Ammon's horn (tissue), 1 donor: ENCODE measurements at places on chromosomes 3 and 15.

DNA sequence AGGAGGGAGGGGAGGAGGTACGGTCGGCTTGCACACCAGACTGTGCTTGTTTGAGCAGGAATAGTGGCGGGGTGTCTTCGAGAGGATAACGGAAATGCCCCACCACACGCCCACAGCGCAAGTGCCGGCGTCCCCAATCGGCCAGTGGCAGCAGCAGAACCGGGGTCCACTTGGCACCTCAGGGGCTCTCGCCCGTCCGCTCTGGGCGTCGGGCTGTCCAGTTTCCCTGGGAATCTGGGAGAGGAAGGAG lies 53.7 kb downstream of the CCDC54 start:
- peak; percentile 63 for DNase-seq

- no peak for DNase-seq
Observed at GRCh38 chr3:189369636-189370035, 197.9 kb downstream of the TPRG1 start.

- DNase-seq: no peak
Observed at GRCh38 chr3:177351757-177352158, 154.5 kb upstream of the TBL1XR1 start.

- peak; percentile 4 for DNase-seq
Observed at GRCh38 chr15:50911621-50912020, 3.1 kb downstream of the AP4E1 start.

DNA sequence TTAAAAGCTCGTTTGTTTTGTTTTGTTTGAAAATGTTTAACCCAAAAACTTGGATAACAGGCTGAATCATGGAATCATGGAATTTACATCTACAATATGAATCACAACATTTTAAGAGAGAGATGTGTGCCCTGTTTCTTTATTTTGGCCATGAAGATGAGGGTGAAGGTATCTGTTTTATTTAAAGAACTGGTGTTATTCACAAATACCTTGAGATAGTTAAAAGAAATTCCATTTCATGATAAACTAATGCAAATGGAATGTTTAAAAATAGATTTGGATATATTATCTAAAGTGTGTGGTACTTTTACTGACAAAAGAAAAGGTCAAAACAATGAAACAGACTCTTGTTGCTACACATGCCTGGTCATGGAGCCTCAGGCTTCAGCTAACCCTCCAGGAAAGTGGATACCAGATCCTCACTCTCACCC lies 486.0 kb upstream of the CFAP20DC start:
- no peak for DNase-seq

GRCh38 chr15:27491666-27492621 lies 521.0 kb downstream of the GABRG3 start:
- peak; percentile 85 for DNase-seq

DNA sequence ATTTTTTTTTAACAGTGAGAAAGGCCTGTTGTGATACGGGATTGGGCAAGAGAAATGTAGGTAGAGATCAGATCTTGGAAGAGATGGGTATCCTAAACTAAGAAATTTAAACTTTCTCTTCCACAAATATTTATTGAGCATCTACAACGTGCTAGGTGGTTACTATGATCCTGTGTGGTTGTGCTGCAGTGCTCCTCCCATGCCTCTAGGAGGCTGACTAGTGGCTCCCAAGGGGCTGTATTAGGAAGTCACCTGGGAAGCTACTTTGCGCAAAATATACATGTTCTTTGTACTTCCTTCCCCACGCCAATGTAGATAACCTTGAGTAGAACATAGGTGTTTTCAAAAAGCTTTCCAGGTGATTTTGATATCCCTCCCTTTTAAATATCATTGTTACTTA lies 27.2 kb downstream of the USP3 start:
- no peak for DNase-seq

- peak; percentile 11 for DNase-seq
Observed at GRCh38 chr15:29570948-29571791, 251.1 kb downstream of the TJP1 start.

GRCh38 chr3:15576475-15576874 lies 24.9 kb downstream of the HACL1 start:
- DNase-seq: no peak

DNA sequence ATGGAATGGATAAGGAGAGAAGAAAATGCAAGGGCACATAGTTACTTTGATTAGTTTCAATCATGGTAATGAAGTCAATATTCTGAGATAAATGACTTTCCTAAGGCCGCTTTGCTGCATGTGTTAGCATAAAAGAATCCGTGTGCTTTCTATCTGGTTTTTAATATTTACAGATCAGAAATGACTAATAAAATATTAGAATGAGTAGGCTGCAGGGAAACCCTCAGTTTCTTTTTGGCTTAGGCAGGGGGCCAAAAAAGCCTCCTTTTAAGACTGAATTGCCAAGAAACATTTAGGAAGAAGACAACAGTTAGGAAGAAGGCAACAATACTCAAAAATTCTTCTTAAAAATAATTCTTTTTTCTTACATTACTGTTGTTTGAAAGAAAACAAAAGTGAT lies 11.6 kb downstream of the NEK11 start:
- DNase-seq: no peak

- no peak for DNase-seq
Observed at GRCh38 chr3:161946443-161946960, 449.9 kb downstream of the OTOL1 start.

DNA sequence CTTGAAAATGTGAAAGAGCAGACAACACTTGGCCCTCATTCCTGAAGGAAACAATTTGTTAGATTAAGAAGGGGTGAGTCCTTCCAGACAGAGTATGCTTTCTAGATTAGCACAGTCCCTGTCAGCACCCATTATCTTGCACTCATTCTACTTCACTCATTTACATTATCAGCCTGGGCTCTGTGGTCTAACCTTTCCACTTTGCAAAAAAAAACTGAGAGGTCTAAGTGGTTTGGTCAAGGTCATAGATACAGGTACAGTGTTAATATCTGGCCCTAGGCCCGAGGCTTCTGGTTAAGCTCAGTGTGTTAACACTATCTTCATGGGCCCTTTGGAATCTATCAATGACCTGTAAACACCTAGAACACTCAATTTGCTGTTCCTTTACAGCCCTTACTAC lies 123.4 kb upstream of the LRRN1 start:
- no peak for DNase-seq

GRCh38 chr3:183664913-183665381 lies 29.5 kb downstream of the KLHL24 start:
- DNase-seq: no peak
